Activated CD4-positive, CD25-positive, alpha-beta regulatory T cell (primary cell): ENCODE measurements at places on chromosomes 4 and X.

- no peak for DNase-seq
Observed at GRCh38 chr4:75327804-75328512, 186.2 kb downstream of the RCHY1 start.

GRCh38 chr4:39933671-39934590 lies 43.8 kb downstream of the PDS5A start:
- DNase-seq, result no peak

GRCh38 chr4:53861856-53862610 lies 202.4 kb downstream of the CHIC2 start:
- DNase-seq, result no peak

- DNase-seq, result no peak
Observed at GRCh38 chr4:1061760-1062159, 50.3 kb downstream of the FGFRL1 start.

DNA sequence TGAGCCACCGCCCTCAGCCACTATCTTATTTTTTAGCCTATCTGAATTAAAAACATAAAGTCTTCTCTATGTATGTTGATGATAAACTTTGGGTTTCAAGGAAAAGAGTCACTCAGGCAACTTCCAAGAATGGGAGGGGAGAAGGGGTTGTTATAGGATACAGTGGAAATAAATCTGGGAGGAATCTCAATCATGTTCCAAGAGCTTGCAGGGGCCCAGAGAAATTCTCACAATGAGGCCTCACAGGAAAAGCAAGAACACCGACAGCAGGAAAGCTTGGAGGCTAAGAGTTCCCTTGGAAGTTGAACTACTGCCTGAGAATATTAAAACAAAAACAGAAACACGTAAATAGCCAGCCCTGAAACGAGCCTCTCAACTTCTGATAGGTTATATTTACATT lies 384.6 kb upstream of the IGFBP7 start:
- DNase-seq, result no peak

- DNase-seq, result no peak
Observed at GRCh38 chr4:98951710-98952109, 22.8 kb upstream of the EIF4E start.

GRCh38 chrX:9865804-9866472 lies 79.7 kb downstream of the SHROOM2 start:
- DNase-seq, result no peak

DNA sequence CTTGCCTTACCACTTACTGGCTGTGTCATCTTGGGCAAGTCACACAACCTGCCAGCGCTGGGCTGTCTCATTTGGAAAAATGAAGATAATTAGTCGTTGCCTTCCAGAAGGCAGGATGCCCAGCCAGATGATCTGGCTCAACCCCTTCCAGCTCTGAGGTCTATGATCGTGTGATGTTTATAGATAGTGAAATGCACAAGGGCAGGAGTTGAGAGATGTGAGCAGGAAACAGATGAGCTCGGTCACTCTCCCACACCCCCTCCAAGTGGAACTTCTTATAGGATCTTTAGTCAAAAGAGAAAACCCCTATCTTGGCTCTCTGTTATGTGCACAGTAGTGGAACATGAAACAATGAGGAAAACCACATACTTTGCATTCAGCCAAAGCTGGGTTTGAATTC lies 336.8 kb upstream of the PPARGC1A start:
- DNase-seq, result no peak

- no peak for DNase-seq
Observed at GRCh38 chr4:158500054-158500453, 21.6 kb upstream of the RXFP1 start.

GRCh38 chr4:16931339-16932305 lies 33.2 kb upstream of the LDB2 start:
- no peak for DNase-seq

DNA sequence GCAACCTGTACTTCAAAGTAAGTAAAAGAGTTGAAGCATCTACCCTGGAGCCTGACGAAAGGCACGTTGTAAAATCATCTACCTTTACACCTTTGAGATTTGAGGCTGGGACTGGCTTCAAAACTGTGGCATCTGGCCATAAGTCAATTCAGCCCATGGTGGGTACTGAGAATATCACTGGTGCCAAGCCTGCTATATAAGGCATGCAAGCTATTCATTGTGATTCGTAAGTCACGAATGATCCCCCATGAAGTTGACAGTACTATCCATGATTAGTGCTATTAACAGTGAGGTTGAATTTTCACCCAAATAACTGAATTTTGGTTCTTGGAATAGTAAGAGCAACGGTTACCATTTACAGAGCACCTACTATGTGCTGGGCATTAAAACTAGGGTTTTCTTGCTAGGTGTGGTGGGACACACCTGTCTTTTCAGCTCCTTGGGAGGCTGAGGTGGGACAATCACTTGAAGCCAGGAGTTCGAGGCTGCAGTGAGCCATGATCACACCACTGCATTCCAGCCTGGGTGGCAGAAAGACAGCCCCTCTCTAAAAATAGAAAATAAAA lies 39.8 kb downstream of the IRF2 start:
- DNase-seq, result no peak

DNA sequence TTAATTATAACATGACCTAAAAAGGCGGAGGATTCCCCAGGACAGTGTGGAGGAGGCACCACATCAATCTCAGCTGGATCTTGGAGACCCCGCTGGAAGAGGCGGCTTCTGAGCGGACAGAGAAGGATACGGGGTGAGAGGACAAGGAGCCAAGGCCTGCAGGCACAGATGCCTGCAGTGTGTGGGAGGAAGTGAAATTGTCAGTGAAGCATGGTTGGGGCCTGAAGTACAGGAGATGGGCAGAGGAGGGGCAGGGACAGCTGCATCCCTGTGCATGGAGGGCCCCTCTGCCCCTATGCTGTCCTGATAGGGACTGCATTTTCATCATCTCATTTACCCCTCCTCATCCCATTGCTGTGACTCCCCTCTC lies 1.7 kb upstream of the SLC2A9 start:
- DNase-seq, result no peak

- no peak for DNase-seq
Observed at GRCh38 chr4:176635372-176636261, 157.1 kb downstream of the VEGFC start.
